Calu3 (cell line): ENCODE measurements at places on chromosomes 11 and 22. TPM values are rescaled to one million over a fixed set of nuclear protein-coding genes. Genes with fewer than 3 reads are reported as not detected.

The OR8B4 gene
- total RNA-seq, result not detected in 2 replicates

GRCh38 chr11:61042961-61043540 is 59.2 kb upstream of the CD5 start:
- no peaks in the 10 kb centered on the region for H3K36me3 ChIP-seq
- H3K27ac ChIP-seq, result no peak overlapping the region
- H3K27me3 ChIP-seq, result peaks cover 17% of the 10 kb centered on the region
- no peaks in the 10 kb centered on the region for H3K4me1 ChIP-seq

The BRSK2 gene
- 2.6 and 8.8 TPM in 2 replicates for total RNA-seq

- no peak overlapping the region for H3K4me3 ChIP-seq
- no peak for DNase-seq
Observed at GRCh38 chr11:46686886-46687795, 13.3 kb downstream of the ARHGAP1 start.

- no peak overlapping the region for H3K27ac ChIP-seq
- no peaks in the 10 kb centered on the region for H3K4me1 ChIP-seq
- H3K36me3 ChIP-seq, result peaks cover 70% of the 10 kb centered on the region
- no peak for DNase-seq
- H3K27me3 ChIP-seq, result no peaks in the 10 kb centered on the region
Observed at GRCh38 chr11:3684129-3684818, 13.1 kb upstream of the CHRNA10 start.

GRCh38 chr22:40594924-40595323 is 41.6 kb downstream of the MRTFA start:
- no peaks in the 10 kb centered on the region for H3K27me3 ChIP-seq
- H3K4me1 ChIP-seq, result peaks cover 56% of the 10 kb centered on the region
- no peak for DNase-seq
- H3K36me3 ChIP-seq, result no peaks in the 10 kb centered on the region
- H3K27ac ChIP-seq, result no peak overlapping the region
- H3K4me3 ChIP-seq, result no peak overlapping the region

DNA sequence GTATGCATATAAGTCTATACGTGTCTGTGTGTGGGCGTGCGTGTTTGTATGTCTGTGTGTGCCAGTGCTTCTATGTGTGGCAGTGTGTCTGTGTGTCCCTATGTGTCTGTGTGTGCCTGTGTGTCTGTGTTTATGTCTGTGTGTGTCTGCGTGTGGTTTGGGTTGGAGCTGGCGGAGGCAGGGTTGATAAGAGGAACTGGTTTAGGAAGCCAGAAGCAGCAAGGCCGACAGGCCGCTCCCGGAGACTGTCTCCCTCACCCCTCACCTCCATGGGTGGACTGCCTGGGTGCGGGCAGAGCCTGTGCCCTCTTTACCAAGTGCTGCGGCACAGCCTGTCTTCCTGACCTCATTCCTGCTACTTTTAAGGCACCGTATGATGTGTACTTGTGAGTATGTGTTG is 327.1 kb upstream of the B3GAT1 start:
- no peak overlapping the region for H3K27ac ChIP-seq
- H3K36me3 ChIP-seq, result no peaks in the 10 kb centered on the region
- H3K4me1 ChIP-seq, result no peaks in the 10 kb centered on the region
- no peak overlapping the region for H3K4me3 ChIP-seq
- H3K27me3 ChIP-seq, result no peaks in the 10 kb centered on the region

The CCDC87 gene
- 0.91 and 1.0 TPM in 2 replicates for total RNA-seq
